ENCODE measurements at places on chromosomes 1 and 21.
A peak's percentile ranks its signal among the peaks of the same experiment; 100 is the strongest.

DNA sequence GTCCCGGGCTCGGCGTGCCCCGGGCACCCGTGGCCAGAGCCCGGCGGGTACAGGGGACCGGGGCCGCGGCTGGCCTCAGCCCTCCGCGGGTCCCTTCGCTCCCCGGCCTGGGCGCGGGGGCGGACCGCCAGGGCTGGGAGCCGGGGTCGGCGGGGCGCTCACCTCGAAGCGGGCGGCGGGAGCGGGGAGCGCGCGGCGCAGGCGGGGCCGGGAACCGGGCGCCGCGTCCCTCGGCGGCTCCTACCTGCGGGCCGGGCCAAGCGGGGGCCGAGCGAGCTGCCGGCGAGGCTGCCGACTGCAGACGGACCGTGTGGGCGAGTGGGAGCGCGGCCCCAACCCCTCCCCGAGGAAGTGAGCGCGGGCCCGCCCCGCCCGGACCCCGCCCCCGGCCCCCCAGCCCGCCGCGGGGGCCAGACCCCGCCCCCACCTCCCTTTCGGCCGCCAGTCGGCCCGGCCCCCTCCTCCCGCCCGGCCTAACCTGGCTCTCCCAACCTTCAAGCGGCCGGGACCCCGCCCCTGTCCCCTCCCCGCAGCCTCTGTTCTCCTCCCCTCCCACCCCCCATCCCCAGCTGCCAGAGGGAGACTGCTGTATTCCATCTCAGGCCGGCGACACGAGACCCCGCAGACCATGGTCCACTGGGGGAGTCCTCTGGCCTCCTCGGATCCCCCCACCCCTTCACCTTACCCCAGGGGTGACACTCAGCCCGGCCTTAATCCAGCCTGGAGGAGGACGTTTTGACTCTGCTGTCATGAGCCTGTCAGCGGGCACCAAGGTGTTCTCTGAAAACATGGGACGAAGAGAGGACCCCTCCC, at the start of gene FHL3:
TSS of gene FHL3 (minus strand) at position 320 of the 813 bp plus-strand sequence. CDS start 6,102 bp downstream, outside the sequence.
- H3K4me3 ChIP-seq = peak within 1 kb of the TSS; percentile 88
- DNase-seq = peak; percentile 69
- peaks cover 6% of the 10 kb centered on the region for H3K36me3 ChIP-seq
- H3K27me3 ChIP-seq = no peaks in the 10 kb centered on the region
- peak within 1 kb of the TSS; percentile 88 for H3K27ac ChIP-seq
- peaks cover 49% of the 10 kb centered on the region for H3K4me1 ChIP-seq

DNA sequence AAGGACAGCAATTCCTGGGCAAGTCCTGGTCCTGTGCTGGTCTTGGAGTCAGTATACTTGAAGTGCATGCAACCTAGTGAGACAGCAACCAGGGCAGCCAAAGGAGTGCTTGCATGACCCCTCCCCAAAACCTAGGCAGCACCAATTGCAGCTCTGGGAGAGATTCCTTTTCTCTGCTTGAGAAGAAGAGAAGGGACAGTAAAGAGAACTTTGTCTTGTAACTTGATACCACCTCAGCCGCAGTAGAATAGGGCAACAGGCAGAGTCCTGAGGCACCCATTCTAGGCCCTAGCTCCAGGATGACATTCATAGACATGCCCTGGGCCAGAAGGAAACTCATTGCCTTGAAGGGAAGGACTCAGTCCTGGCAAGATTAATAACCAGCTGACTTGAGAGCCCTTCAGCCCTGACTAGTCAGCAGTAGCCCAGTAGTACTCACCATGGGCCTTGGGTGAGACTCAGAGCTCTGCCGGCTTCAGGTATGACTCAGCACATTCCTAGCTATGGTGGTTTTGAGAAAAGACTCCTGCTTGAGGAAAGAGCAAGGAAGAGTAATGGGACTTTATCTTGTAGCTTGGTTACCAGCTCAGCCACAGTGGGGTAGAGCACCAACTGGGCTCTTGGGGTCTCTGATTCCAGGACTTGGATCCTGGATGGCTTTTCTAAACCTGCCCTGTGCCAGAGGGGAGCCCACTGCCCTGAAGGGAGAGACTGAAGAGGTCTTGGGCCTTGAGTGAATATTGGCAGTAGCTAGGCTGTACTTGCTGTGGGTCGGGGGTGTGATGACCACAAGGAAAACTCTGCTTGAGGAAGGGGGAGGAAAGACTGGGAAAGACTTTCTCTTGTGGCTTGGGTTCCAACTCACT, 51.7 kb upstream of the ACADM start:
- no peak for DNase-seq
- H3K36me3 ChIP-seq = no peaks in the 10 kb centered on the region
- H3K27me3 ChIP-seq = peaks cover 11% of the 10 kb centered on the region
- H3K4me1 ChIP-seq = no peaks in the 10 kb centered on the region

DNA sequence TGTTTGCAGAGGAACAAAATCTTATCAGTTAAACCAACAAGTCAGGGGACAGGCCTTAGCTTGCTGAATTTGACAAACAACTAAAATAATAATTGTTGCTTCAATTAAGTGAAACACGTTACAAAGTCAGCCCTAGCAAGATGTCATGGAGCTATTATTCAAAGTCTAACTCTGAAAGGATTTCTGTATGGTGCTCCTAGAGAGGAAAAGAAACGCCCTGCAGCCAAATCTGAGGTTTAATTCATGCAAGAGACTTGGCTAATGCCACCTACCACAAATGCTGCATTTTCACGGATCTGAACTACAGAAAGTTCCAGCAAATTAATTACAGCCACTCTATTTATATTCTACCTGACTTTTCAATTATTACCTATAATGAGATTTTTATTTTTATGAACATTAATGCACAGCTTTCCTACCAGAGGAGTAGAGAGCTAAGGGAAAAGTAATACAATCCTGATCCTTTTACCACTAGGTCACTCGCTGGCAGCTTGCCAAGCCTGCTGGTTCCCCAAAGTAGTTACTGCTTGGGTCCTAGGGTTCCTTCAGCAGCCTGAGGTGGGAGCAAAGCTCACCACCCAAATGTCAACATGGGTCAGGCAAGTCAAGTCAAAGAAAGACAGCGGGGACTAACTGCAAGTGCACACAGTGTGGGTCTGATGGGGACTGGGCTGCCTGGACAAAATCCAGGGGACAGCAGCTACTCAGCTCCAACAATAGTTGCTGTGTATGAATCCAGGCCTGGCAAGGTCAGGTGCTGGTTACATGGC, 8.5 kb downstream of the COLGALT2 start:
- no peak overlapping the region for H3K27ac ChIP-seq
- H3K4me1 ChIP-seq = no peaks in the 10 kb centered on the region
- no peak for DNase-seq
- H3K36me3 ChIP-seq = no peaks in the 10 kb centered on the region
- no peak overlapping the region for H3K4me3 ChIP-seq

DNA sequence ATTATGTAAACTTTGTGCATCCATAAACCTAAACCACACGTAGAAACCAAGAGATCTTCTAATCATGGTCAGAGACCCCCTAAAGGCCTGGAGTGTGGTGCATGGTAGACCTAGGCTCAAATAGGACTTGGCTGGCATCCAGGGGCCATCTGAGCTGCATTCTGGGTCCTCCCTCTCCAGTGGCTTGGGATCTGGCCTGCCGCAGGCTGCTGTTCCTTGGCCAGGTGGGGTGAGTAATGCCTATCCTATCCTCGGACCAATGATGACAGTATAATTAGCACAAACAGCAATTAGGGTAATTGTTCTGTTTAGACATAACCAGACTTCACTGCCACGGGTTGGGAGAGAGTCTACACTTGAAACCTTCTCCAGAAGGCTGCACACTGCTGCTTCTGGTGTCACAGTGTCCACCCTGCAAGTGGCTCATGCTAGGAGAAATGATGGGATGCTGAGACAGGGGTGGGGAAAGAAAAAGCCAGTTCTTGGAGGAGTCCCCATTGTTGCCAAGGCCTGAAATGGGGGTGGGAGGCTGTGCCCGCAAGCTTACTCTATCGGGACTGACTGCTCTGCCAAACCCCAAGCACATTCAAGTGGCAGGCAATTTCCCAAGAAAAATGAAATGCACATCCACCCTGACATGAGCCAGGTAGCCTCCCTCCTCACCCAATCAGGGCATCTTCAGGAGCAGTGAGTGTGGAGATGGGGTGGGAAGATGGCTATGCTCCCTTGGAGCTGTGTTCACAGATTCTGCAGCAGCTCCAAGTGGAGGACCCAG, 12.5 kb upstream of the PKP1 start:
- no peaks in the 10 kb centered on the region for H3K4me1 ChIP-seq
- H3K36me3 ChIP-seq = no peaks in the 10 kb centered on the region
- no peak overlapping the region for H3K27ac ChIP-seq
- no peak overlapping the region for H3K4me3 ChIP-seq
- H3K27me3 ChIP-seq = peaks cover 15% of the 10 kb centered on the region

DNA sequence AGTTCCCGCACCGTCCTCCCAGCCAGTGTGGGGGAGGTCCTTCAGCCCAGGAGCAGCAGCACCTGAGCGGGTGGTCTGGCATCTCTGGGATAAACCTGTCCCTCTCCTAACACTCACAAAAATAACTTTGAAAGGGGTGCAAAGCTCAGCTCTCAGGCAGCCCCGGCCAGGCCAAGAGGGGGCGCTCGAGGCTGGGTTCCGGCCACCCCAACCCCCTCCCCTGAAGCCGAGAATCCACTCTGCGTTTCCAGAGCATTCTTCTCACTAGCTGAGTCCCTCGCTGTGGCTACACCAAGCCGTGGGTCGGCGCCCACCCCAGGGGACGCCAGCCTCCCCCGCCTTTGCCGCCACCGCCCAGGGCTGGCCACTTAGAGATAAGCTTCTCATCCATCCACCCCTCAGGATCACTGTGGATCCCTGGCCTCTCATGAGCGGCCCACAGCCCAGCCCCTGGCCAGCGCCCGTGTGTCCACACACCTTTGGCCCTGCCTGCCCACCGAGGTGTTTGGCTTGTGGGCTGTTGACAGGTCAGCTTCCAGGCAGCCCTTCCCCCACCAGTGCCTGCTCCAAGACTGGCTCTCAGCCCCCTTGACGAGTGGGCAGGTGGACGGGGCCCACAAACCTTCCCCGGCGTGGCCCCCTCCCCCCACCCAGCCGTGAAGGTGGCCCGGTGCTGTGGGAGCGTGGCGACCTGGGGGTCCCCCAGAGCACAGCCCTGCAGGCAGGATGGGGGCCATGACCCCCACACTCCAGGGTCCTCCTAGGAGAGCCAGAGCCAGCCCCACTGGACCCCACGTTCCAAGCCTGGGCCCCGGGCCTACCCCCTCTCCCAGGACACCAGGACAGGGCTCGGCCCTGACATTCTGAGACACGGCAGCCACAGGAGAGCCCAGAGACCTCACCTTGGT, 1.9 kb downstream of the FTCD start:
- H3K36me3 ChIP-seq = no peaks in the 10 kb centered on the region
- peak; percentile 82 for DNase-seq
- H3K27ac ChIP-seq = no peak overlapping the region
- no peaks in the 10 kb centered on the region for H3K4me1 ChIP-seq

- H3K4me1 ChIP-seq = peaks cover 3% of the 10 kb centered on the region
- H3K27me3 ChIP-seq = peaks cover 1% of the 10 kb centered on the region
These were observed 22.2 kb upstream of the TMEM52 start for GRCh38 chr1:1941211-1941841.

- DNase-seq = no peak
- H3K4me3 ChIP-seq = no peak overlapping the region
- peaks cover 14% of the 10 kb centered on the region for H3K27me3 ChIP-seq
- H3K4me1 ChIP-seq = no peaks in the 10 kb centered on the region
- H3K27ac ChIP-seq = no peak overlapping the region
These were observed 238.5 kb upstream of the CSF3R start for GRCh38 chr1:36721261-36721660.

DNA sequence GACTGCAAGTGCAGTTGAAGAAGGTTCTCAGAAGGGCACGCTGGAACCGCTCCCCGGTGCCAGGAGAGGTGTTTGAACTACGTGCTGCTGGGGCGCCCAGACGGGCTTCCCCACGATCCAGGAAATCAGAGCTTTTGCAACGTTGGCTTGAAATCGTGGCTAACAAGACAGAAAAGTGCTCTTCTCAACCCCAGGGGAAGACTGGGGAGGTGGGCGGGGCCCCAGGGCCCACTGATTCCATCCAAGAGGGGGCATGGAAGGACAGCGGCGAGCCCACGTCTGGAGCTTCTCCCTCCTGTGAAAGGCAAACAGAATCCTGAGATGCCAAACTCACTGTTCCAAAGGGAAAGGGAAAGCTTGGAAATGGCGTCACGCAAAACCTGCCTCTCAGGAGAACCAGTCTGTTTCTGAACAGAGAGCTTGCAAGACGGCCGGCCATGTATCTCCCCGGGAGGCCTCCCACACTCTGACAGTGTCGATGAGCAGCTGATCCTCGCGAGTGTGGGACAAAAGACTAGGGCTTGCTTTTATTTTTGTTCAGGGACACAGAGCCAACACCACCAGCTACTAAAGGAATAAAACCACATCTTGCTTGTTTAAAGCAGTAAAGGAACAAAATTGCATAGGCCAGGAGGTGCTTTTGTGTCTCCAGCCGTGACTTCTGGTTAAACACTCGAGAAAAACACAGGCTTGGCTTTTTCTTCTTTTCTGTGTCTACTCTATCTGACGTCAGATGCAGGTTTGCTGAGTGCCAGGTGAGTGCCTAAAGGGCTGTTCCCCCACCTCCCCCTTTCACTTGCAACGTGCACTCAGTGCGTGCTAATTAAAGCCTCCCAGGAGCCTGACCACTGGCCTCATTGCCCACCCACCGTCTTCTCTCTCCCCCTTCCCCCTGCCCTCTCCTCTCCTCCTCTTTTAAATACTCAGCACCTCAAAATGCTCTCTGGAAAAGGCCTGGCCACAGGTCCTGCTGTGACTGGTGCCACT, 41.5 kb downstream of the LRRC3 start:
- H3K27ac ChIP-seq = no peak overlapping the region
- no peak for DNase-seq
- H3K36me3 ChIP-seq = no peaks in the 10 kb centered on the region
- no peak overlapping the region for H3K4me3 ChIP-seq
- H3K27me3 ChIP-seq = peaks cover 4% of the 10 kb centered on the region
- no peaks in the 10 kb centered on the region for H3K4me1 ChIP-seq

DNA sequence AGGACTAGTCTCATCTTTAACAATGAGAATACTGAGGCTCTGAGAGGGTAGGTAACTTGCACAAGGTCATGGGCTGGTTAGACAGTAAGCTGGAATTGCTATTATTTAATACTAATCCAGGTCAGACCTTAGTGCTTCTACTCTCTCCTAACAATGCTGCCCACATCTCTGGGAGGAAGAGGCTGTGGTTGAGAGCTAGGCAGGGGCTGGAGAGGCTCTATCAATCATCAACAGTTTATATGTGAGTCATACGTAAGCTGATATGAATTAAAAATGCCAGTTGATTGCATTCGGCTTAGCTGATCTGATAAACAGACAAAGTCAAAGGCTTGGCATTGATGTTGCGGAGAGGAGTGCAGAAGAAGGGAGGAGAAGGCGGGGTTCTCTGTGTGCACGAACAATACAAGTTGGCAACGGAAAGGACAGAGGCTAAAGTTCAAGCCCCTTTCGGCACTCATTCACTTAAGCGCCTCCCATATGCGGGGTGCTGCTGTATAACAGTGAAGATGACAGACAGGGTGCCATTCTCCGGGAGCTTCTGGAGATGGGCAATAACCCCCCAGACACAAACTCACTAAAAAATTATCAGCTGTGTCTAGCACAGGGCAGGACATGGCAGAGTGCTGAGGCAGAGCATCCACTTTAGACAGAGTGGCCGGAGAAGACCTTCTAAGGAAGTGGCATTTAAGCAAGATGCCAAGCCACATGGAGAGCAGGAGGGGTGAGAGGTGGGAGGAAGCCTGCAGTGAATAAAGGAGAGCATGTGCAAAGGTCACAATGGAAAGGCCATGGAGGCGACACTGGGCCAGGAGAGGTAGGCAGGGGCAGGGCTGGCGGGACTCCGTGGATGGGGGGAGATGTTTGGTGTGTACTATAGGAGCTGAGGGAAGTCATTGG, 195.2 kb downstream of the ZSCAN20 start:
- no peaks in the 10 kb centered on the region for H3K36me3 ChIP-seq
- H3K27ac ChIP-seq = no peak overlapping the region
- H3K27me3 ChIP-seq = peaks cover 23% of the 10 kb centered on the region
- no peak for DNase-seq

- no peak for DNase-seq
- no peak overlapping the region for H3K27ac ChIP-seq
- H3K4me3 ChIP-seq = no peak overlapping the region
- H3K36me3 ChIP-seq = no peaks in the 10 kb centered on the region
- peaks cover 24% of the 10 kb centered on the region for H3K27me3 ChIP-seq
- H3K4me1 ChIP-seq = peaks cover 2% of the 10 kb centered on the region
These were observed 6.8 kb downstream of the CNN3 start for GRCh38 chr1:94920061-94920460.

Measured in activated CD4-positive, alpha-beta T cell treated with anti-CD3 and anti-CD28 coated beads for 36 hours (primary cell).